ENCODE measurements at places on chromosomes 1 and 21. TPM values are rescaled to one million over a fixed set of nuclear protein-coding genes. Genes with fewer than 3 reads are reported as not detected.

SLC6A9 gene
- 2.4 TPM for total RNA-seq

TTC34 gene
- 0.17 TPM for total RNA-seq

LAMTOR2 gene
- total RNA-seq = 68.1 TPM

ASTN1 gene
- total RNA-seq = under 0.01 TPM

PLCH2 gene
- 0.16 TPM for total RNA-seq

ASAP3 gene
- total RNA-seq = 95.2 TPM

TNFRSF18 gene
- 0.34 TPM for total RNA-seq

DDR2 gene
- total RNA-seq = 224 TPM

DISP1 gene
- 6.2 TPM for total RNA-seq
